ENCODE measurements at places on chromosomes 5 and 9.
A peak's percentile ranks its signal among the peaks of the same experiment; 100 is the strongest.

GRCh38 chr5:124654418-124654817 lies 92.0 kb downstream of the ZNF608 start:
- DNase-seq, result no peak

DNA sequence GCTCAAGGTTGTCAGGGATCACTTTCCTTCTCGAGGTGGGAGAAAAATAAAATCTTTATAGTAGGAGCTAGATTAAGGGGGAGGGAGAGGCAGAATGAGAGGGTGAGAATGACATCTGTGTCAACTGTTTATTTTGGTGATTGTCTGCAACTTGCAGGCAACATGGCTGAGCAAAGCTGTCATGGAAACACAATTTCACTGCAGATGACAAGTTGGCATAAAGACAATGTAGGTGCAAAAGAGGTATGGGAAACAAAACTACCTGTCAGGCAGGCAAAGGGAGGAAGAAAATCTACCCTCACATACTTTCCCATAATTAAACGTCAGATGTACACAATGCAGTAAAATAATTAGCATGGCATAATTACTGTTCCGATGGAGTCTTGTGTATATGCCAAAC lies 167.4 kb downstream of the SLIT3 start:
- no peak for DNase-seq

DNA sequence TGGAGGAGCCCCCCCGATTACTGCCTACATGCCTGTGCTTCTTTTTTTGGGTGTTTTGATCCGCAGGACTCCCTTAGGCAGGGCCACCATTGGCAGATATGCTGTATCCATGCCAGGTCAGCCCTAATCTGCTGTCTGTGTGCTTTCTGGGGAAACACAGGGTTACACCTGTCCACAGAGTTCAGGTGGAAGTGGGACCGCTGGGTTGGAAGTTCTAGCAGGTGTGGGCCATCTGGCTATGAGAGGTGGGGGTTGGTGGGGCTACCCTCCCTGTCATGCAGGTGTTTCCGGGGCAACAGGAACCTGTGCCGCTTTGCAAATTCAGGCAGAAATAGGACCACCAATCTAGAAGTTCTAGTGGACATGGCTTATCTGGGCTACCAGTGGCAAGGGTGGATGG lies 17.0 kb downstream of the IFNE start:
- DNase-seq, result no peak

DNA sequence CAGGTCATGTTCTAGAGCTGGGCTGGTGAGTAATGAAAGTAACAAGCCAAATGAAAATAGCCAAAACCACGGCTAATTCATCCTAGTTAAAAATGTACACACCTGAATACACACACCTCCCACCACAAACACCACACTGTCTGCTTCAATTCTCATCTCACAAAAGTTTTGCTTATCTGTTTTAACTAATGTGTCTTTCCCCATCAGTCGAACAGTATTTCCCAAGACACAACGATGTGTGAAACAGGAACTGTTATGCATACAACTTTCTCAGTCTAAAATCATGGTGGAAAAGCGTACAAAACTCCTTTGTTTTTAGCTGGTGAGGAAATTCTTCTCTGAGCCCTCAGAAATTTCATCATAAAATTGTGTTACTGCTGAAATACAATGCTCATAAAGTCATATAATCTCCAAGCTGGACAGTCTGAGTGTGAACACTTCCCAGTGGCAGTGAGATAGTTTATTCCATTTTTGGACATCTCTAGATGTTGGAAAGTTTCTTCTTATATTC lies 242.4 kb downstream of the EFNA5 start:
- DNase-seq, result no peak

- DNase-seq, result no peak
Observed at GRCh38 chr9:124290743-124291554, 33.2 kb downstream of the NEK6 start.

- DNase-seq, result no peak
Observed at GRCh38 chr5:95984287-95984938, 22.8 kb upstream of the ELL2 start.

GRCh38 chr9:106930477-106930876 lies 67.5 kb downstream of the ZNF462 start:
- DNase-seq, result no peak

DNA sequence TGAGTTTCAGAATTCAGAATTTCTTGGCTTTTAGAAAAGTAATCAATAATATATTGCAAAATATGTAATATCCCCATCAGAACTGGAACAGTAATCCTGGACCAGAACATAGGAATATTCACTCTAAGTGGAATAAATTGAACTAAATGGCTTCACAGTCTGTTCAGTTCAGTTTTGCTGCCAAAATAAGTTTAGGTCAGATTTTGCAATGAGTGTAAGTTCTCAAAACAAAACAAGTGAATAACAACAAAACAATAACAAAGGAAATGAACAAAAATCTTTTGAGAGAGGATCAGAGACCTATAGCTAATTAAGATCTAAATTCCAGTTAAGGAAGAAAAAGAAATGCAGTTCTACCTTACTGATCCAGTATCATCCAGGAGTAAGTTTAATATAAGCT lies 9.3 kb downstream of the PTGER4 start:
- DNase-seq, result no peak

- no peak for DNase-seq
Observed at GRCh38 chr5:51829691-51830090, 446.4 kb downstream of the ISL1 start.

GRCh38 chr9:34512131-34513078 lies 10.4 kb downstream of the ENHO start:
- no peak for DNase-seq

DNA sequence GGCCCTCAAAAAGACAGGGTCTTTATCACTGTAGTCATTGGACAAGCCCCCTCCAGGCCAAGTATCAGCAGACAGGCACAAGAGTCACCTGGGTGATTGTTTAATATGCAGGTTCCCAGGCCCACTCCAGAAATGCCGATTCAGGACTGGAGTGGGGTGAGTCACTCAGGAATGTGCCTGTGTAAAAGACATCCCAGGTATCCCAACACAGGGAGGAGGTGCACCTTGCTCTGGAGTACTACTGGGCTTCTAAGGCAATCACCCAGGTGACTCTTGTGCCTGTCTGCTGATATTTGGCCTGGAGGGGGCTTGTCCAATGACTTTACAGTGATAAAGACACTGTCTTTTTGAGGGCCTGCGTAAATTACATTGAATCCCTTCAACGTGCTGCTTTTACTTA lies 40.6 kb downstream of the ACTL7B start:
- DNase-seq, result no peak

- DNase-seq, result no peak
Observed at GRCh38 chr9:87580941-87581438, 83.3 kb downstream of the DAPK1 start.

GRCh38 chr5:150989695-150990094 lies 30.7 kb upstream of the GPX3 start:
- peak; percentile 30 for DNase-seq

- no peak for DNase-seq
Observed at GRCh38 chr9:91117959-91118703, 243.6 kb downstream of the AUH start.

- DNase-seq, result no peak
Observed at GRCh38 chr5:151313357-151313756, 9.8 kb upstream of the SLC36A3 start.

DNA sequence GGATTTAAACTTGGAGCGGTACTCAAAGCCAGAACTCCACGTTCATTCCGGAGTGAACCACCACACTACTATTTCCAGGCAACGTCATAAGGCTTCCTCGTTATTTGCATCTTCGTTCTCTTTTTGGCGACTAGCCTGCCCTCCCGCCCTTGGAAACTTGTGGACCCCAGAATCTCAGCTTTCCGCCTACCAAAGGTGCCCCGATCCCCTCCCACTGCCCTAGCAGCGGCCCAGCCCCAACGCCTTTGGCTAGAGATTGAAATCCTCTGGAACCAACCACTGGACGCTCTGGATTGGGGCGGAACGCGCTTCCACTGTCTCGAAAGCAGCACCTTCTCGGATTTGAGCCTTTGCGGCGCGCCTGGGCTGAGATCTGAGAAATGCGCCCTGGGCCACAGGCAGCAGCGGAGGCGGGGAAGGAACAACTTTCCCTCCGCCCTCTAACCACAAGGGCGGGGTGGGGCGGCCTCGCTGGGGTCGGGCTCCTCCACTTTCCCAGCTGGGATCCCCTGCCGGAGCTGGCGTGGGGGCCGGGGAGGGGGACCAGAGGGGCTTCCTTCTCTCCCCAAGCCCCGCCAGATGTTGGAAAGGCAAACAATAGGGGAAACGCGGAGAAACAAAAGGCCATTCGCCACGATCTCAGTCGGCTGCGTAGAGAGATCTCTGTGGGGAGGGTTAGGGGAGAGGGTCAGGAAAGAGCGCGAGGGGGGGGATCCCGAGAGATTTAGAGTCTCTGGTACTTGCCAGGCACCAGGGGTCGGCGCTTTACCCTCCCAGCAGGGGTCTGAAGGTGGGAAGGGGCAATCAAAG lies 1.3 kb downstream of the MOB3B start:
- DNase-seq, result no peak

DNA sequence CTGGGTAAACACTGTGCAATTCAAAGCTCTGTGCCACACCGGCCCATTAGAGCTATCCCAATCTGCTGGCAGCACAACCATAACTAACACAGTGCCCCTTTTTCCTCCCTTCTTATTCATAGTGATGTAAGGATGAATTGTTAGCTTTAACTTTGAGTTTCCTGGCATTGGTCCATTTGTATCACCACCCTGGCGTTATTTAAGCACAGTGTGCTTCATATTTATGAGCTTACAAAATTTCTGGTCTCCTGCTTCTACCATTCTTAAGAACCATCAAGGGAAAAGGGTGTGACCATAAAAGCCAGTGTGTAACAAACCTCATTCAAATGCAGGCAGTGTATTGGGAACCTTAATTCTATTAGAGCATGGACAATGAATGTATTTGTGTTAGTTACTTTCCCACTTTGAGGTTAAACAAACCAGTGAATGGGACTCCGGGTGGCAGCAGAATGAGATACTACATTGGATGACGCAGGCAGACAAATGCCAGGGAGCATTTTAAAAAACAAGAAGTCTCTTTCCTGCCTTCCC lies 222.6 kb downstream of the TMEM161B start:
- DNase-seq, result no peak

GRCh38 chr5:122844136-122844909 lies 1.1 kb upstream of the SNX24 start:
- no peak for DNase-seq

DNA sequence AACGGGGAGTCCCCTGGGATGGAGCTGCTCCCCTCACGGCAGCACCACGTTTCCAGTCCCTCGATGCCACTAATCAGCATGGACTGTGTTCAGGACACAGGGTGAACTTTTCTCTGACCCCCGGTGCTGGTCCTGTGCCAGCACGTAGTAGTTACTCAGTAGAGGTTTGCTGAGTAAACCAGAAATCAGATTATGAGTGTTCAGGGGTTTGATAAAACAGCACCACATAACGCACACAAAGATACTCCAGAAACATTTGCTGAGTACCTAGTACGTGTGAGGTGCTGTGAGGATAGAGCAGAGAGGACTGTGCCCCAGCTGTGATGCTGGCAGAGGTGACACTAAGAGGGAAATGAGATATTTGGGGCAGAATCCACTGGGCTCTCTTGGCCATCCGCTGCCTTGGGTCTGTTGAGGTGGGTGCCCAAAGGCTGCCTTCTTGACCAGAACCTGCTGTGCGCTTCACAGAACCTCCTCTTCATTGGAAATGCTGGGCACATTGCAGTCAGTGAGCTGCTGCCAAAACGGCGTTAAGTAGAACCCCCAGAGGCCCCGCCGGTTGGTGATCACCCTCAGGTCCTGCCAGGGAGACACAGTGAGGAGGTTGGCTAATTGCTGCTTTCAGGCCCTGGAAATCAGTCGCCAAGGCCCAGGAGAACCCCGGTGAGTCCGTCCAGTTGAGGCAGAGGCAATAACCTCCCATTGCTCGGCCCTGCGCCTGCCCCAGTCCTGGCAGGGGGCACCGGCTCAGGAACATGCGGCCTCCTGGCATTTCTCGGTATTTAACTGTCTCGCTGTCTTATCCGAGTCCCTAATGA lies 49.4 kb downstream of the NEURL1B start:
- DNase-seq, result no peak

DNA sequence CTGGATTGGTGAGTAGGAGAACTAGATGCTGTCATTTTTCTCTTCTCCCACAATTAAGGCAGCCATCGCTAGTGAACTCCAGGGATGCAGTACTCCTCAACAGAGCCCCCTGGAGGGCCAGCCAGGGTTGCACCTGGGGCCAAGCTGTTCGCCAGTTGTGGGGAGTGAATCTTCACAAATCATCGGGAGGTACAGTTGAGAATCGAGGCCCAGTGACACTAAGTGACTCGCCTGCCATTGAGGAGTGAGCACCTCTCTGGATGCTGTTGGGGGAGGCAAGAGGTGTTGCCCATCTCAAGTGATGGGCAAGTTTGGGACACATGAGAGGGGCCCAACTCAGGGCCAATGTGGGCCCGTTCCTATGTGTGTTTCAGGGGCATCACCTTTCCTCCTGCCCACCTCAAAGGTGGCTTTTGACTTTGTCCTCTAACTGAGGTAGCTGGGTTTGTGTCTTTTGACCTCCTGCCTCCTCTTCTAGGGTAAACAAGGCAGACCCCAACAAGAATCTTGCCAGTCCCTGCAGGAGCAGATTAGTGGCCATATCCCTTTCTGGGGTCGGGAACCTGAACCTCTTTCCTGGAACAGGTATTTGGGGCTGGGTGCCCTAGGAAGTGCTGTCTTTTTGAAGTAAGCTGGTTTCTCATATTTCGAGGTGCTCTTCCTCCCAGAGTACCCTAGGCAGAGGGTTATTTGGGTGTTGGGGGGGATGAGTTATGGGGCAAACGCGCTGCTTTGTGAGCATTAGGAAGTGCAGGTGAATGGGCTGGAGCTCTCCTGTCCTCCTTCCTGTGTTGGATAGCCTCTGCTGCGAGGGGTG lies 181.2 kb downstream of the MACROH2A1 start:
- DNase-seq, result no peak

DNA sequence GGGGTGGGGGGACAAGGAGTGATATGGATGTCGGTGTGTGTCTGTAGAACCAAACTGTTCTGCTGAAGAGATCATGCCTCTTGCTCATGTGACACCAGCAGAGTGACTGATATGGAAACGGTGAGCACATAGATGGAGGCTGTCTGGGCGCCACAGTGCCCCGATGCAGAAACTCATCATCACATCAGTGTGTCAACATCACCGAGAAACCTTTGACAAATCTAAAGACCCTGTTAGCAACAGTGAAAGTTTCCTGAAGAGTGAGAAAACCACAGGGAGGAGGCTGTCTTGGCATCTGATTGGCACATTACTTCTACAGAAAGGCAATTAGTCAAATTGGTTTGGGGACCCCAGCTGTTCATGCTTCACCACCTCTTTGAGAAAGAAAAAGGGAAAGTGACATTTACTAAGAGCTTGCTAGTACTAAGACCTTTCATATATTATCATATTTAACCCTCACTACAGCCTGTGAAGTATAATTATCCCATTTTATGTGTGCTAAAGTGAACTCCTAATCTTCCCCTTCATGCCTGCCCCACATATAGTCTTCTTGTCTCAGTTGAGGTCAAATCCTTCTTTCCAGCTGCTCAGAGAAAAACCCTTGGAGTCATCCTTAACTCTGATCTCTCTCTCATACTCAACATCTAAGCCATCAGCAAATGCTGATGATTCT lies 25.6 kb downstream of the CSF2 start:
- no peak for DNase-seq

DNA sequence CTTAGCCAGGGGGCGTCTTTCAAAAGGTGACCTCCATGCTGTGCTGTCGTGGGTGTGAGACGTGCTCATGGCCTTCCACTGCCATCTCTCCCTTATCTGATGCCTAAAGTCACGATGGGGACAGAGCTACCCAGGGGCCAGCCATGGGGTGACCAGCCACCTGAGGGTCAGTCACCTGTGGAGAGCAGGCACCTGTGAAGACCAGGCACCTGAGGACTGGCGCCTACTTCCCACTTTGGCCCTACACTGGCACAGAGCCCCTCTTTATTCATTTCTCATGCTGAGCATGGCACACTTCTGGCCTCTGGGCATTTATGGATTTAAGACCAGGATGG lies 6.4 kb upstream of the EXOC3 start:
- DNase-seq, result no peak
